ENCODE measurements at places on chromosomes 6 and 20.
A peak's percentile ranks its signal among the peaks of the same experiment; 100 is the strongest.

- DNase-seq, result peak; percentile 90
Measured at GRCh38 chr6:4316867-4317400, 181.6 kb upstream of the ECI2 start.

DNA sequence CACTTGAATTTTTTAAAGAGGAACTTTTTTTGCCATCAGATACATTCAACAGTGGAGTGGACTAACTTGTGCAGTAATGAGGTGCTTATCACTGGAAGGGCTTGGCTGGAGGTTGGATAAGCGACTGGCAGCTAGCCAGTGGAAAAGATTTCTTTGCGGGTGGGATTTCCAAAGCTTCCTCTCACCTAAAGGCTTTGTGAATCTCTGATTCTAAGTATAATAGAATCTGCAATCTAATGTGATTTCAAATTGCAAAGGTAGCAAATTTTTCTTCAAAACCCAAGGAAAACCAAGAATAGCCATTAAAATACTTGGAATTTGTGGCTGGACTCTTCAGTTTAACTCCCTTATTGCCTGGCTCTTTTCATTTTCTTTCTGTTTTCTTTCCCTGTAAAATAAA lies 460.4 kb upstream of the MARCKS start:
- peak; percentile 32 for DNase-seq

- no peak for DNase-seq
Measured at GRCh38 chr6:109373331-109373730, 8.9 kb downstream of the CD164 start.

- DNase-seq, result no peak
Measured at GRCh38 chr6:14640631-14641030, 523.1 kb downstream of the CD83 start.

DNA sequence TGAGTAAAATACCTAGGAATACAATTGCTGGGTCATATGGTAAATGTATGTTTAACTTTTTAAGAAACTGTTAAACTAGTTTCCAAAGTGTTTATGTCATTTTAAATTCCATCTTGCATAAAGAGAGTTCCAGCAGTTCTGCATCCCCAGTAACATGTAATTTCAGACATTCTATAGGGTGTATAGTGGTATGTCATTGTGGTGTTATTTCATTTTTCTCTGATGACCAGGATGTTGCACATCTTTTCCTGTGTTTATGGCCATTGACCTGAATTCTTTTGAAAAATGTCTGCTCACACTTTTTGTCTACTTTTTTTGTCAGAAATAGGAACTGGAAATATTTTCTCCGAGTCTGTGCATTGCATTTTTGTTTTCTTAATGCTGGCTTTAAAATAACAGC lies 128.9 kb downstream of the TMEM200A start:
- no peak for DNase-seq

DNA sequence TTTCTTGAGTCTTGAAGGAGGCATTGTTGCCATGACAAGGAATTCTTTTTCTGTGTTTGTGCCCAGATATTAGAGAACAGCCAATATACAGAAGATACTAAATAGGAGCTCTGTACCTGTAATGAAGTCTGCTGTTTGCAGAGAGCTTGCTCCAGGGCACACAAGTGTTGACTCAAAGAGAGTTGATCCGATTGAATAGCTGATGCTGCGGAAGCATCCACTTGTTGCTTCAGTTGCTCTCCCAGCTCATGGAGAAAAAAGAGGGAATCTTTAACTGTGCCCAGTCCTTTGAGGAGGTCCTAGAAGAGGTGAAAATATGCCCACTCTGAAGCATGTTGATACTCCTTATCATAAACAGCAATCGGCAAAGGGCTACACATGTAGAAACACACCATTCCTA lies 411.4 kb downstream of the ESR1 start:
- no peak for DNase-seq

DNA sequence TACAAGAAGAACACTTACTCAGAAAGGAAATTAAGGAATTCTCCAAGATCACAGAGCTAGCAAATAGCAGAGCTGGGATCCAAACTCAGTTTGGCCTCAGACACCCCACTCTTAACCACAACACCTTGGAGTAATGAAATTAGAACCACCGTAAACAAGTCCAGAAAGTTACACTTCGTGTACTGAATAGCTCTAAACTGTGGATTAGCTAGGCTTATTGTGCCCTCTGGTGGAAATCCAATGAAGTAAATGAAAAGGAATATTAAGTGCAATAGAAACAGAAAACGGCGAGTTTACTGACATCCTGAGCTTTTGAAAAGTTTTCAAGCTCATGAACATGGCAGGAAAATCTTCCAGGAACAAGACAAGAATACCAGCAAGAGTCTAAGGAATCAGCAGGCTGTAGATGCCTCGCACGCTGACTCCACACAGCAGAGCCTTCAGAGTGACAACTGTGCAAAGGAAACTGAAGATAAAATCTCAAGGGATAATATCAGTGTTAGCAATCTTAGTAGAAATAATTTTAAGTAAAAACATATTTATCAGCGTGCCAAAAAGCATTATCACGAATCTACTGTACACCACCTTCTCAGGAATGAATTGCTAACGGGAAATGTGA lies 34.6 kb downstream of the FBXO5 start:
- DNase-seq, result peak; percentile 8

GRCh38 chr6:144027932-144028587 lies 20.0 kb upstream of the PLAGL1 start:
- DNase-seq, result no peak
